Gastrocnemius medialis (tissue), 4 donors: ENCODE measurements at places on chromosomes 6 and 20. TPM values are rescaled to one million over a fixed set of nuclear protein-coding genes. Genes with fewer than 3 reads are reported as not detected.

Gene TMEM217
- total RNA-seq = not detected

Gene SLC24A3
- total RNA-seq = 6.6 TPM

Gene PRSS35
- not detected for total RNA-seq

Gene RHAG
- total RNA-seq = 0.26 TPM

Gene CALHM4
- total RNA-seq = not detected

Gene OR2H2
- total RNA-seq = not detected

Gene TSHZ2
- total RNA-seq = 2.7 TPM

Gene TMEM239
- not detected for total RNA-seq

Gene PDE7B
- total RNA-seq = 3.6 TPM

Gene C2
- total RNA-seq = 2.7 TPM

Gene C4A
- 4.3 TPM for total RNA-seq

GRCh38 chr6:129489215-129489765 lies 220.7 kb downstream of the ARHGAP18 start:
- DNase-seq = no peak

DNA sequence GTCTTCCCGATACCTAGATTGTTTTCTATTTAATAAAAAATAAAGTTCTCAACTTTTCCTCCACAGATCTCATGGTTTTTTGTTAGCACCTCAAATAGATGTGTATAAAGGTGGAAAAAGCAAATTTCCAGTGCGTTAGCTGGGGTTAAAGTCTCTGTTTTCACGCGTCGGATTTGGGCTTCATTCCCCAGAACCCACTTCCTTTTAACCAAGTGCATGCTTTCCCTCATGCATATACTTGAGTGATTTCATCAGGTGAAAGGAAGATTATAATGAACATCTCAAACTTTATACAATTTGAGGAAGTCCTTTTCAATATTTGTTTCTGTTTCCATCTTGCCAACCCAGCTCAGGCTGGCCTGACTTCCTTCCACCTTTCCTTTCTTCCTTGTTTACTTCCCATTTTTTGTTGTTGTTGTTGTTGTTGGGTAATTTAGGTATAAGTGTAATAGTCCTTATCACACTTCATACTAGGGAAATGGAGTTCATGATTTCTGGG lies 43.9 kb upstream of the GGTLC1 start:
- no peak for DNase-seq

GRCh38 chr20:57013217-57013616 lies 253.2 kb downstream of the BMP7 start:
- DNase-seq = no peak

- no peak for DNase-seq
These were observed 13.5 kb upstream of the CD2AP start for GRCh38 chr6:47464052-47464451.

DNA sequence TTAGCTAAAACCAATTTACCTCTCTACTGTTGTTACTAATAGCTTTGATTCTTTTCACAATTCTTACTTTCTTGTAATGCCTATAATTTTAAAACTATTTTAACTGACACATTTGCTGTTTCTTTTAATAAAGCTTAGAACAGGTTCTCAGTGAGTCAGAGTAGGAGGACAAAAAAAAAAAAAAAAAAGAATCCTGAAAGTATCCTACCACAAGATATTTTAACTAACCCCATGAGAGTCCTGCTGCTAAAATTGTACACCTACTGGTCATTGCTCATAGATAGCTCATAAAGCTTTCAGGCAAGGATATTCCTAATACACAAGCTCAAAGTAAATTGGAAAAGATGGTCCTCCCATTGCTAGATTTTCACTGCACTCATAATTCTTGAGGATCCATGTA lies 301.0 kb downstream of the CENPW start:
- no peak for DNase-seq

DNA sequence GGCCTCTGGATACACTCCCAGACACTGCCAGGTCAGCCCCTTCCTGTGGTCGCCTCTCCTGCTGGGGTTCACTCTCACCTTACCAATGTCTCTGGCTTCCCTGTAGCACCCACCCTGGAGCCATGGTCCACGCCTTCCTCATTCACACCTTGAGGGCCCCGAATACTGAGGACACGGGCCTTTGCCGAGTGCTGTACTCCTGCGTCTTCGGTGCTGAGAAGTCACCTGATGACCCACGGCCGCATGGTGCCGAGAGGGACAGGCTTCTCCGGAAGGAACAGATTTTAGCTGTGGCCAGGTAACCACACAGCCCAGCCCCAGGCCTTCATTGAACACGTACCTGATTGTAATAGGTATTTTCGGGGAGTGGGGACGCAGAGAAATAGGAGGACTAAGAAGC lies 1.6 kb downstream of the AP5S1 start:
- DNase-seq = no peak

DNA sequence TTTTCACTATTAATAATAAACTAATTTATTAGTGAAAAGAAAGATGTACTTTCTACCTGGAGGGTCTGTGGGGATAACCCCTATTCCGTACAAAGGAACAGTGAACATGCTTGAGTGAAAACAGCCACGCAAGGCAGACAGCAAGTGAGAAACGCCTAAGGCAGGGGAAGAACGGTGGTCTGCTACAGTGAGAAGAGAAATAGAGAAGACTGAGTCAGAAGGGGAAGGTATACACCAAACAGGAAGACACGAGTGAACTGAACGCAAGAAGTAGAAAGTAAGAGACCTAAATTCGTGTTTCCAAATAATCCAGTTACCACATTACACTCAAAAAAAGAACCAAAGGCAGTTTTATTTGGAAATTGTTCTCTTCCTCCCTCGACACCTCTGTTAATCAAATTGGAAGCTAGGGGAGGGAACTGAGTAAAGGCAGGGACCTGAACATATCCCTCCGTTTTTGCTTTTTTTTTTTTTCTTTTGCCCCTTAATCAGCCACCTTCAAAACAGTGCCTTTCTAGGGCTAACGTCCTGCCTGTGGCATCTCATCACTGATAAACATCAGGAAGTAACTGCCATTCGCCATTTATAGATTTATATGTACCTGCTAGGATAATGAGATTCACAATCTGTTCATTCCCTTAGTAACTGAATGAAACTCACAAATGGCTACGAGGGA lies 48.9 kb downstream of the ATXN1 start:
- no peak for DNase-seq

DNA sequence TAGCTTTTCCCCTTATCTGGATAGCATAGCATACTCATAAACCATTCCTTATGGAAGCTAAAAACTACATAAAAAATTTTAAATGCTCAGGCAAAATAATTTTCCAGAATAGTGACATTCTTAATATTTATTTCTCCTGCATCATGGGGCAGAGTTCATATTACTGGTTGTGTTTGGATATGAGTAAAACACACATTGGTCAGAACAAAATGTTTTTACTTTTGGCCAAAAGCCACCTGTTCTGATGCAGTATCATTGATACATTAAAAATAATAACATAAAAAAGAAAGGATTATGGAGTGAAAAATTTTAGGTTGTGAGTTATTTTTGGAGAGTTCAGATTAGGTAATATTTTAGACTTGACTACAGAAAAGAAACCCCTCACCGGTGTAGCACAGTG lies 33.6 kb downstream of the TRAM2 start:
- no peak for DNase-seq

DNA sequence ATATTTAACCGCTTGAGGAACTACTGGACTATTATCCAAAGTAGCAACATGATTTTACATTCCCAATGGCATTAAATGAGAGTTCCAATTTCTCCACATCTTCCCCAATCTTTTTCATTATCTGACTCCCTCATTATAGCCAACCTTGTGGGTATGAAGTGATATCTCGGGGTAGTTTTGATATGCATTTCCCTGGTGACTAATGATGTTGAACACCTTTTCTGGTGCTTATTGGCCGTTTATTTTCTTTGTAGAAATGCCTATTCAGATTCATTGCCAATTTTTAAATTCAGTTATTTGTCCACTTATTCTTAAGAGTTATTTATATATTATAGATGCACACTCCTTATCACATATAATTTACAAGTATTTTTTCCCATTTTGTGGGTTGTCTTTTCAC lies 129.0 kb downstream of the MMS22L start:
- DNase-seq = no peak

- no peak for DNase-seq
These were observed 134.2 kb upstream of the HDGFL1 start for GRCh38 chr6:22435151-22435550.

GRCh38 chr6:170250455-170250854 lies 40.4 kb downstream of the DLL1 start:
- DNase-seq = no peak

GRCh38 chr6:20716865-20717264 lies 182.6 kb downstream of the CDKAL1 start:
- no peak for DNase-seq

GRCh38 chr20:50368813-50369224 lies 141.4 kb upstream of the PTPN1 start:
- no peak for DNase-seq

DNA sequence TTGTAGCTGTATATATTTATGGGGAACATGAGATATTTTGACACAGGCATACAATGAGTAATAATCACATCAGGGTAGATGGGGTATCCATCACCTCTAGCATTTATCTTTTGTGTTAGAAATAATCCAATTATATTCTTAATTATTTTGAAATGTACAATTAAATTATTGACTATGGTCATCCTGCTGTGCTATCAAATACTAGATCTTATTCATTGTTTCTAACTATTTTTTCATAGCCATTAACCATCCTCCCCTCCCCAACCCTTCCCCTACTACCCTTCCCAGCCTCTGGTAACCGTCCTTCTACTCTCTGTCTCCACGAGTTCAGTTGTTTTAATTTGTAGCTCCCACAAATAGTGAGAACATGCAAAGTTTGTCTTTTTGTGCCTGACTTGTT lies 28.5 kb downstream of the NKX2-4 start:
- no peak for DNase-seq

GRCh38 chr6:101937108-101937507 lies 543.6 kb downstream of the GRIK2 start:
- no peak for DNase-seq

DNA sequence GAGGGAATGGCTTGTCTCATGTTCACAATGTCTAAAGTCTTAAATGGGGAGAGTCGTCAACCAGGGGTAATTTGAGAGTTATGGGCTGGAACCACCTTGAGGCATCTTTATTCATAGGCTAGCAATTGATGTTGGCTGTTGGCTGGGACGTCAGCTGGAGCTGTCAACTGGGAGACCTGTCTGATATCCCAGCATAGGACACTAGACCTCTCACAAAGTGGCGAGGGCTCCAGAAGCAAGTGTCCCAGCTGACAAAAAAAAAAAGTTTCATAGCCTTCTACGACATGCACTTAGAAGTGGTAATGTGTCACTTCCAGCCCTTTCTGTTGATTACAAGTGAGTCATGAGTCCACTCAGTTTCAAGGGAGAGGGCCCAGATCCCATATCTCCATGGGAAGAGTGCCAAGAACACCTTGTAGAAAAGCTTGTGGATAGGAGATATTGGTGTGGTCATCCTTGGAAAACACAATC lies 278.0 kb downstream of the ESR1 start:
- no peak for DNase-seq

DNA sequence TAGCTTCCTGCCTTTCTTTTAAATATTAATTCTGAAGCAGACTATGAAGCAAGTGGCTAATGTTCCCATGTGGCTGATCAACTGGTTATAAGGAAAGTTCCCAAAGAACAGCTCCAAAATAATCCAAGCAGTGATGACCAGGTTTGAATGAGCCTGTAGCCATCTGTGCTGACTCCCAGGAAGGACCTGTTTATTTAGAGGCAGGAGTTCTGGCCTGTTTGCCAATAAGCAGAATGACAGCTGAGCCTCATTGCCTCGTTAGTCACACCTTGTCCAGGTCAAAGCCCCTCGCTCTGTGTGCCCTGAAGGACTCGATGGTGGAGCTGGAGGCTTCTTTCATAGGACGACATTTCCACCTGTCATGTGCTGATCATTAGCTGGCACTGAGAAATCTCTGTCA lies 97.4 kb downstream of the TMEM170B start:
- DNase-seq = no peak

DNA sequence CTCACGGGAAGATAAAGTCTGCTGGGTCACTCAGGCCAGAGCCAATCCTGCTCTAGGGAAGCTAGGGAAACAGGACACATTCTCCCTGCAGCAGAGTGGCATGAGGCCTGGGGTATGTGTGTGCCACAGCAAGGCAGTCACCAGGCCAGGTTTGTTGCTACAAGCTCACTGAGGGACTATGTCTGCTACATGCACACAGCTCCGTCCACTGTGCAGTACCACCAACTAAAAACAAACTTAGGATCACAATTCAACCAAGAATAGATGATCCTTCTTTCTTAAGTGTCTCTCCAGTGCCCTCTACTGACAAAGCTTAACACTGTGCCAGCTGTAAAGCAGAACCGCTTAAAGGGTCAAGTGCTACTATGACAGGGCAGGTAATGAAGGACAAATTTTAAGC lies 192.5 kb downstream of the PTPRK start:
- no peak for DNase-seq

GRCh38 chr6:125526007-125526720 lies 223.3 kb upstream of the HEY2 start:
- no peak for DNase-seq

DNA sequence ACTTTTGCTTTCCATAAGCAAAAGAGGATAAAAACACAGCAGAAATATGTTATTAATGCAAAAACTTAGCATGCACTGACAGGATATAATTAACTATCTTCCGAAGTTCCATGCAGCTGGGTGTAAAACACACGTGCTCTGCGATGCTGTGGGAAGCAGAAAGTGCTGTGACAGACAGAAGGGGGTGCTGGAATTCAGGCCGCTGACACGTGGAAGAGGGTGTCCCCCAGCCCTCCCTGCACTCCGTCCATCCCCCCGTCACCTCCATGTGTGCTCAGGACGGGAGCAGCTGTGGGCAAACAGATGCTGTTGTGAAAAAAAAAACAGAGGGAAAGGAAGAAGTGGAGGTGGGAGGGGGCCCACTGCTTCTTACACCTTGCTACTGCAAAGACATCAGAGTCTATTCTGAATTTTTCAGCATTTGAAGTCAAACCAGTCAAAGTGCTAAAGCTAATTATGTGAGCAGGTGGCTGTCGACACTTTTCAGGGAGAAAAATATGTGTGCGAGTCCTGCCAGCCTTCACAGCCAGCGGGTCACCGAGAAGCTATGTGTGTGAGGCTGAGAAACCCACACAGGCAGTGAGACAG lies 175.9 kb upstream of the AFDN start:
- no peak for DNase-seq

DNA sequence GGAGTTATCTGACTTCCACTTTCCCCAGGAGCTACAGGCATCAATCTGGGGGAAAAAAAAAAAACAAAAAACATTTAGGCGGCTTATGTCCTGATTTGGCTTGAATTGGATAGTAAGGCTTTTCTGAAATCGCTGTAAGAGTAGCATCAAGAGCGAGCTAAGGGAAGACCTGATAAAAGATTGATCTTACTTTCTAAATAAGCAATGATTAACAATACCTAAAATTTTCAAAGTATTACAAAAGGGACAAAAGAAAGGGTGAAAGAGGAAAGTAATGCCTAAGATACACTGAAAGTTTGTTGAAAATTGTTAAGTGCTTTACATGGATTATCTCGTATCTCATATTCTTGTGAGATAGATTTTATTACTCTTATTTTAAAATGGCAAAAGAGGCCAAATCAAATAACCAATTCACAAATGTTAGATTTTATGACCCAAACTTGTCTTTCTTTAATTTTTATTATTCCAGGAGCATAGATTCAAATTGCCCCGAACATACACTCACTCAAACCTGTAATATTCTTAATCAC lies 106.4 kb upstream of the PRSS16 start:
- DNase-seq = no peak
